ENCODE measurements at places on chromosomes 2 and 18.

GRCh38 chr2:143410082-143410897, 281.1 kb downstream of the ARHGAP15 start:
- DNase-seq = no peak

DNA sequence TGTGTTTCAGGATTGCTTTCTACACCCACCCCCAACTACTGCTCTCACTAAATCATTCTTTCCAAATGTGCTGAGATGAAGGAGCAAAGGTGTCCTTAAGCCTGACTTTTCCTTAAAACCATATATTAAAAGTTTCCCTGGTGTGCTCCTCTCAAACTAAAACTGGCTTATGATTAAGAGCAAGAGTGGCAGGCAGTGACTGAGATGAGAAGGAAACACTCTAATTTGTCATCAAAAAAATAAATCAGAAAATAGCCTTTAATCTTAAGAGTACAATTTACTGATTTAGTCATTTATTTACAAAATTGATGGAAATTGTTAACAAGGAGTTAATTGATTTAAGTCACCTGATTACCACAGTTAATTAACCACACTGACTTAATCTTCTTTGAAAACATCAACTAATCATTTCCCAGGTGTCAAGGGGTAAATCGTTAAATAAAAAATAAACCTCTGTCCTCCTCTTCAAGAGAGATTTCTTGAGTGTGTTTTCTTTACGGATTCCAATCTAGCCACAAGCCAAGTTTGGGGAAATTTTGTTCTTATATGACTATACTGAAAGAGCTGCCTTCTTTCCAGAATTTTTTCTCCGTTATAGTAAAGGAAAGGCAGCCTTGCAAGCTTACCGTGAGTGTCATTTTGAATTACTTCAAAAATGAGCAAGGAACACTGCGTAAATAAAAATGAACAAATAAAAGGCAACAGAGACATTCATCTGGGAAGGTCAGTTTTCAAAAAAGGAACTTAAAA, 17.4 kb downstream of the LRP2 start:
- no peak for DNase-seq

DNA sequence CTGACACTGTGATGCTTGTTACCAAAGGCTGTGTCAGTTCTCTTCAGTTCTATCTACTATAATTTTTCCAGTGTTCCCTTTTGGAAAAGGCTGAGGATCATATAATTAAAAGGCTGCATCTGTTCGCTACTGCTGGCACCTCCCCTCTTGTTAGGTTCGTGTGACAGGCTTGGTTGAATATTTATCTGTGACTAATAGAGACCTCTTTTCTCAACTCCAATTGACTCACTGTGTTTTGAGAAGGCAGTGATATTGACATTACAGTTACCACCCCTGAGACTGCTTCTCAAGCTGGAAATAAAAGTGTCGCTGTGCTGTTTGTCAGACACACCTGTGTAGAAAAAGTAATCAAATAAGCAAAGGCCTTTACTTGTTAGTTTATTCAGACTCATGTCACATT, 205.5 kb upstream of the KCNH7 start:
- peak; percentile 67 for DNase-seq

- no peak for DNase-seq
These were observed 752.0 kb upstream of the HS6ST1 start for GRCh38 chr2:129070663-129071062.

- DNase-seq = no peak
These were observed 104.9 kb upstream of the CAVIN2 start for GRCh38 chr2:191951832-191952231.

GRCh38 chr2:54903736-54904554, 146.3 kb downstream of the RTN4 start:
- DNase-seq = no peak

DNA sequence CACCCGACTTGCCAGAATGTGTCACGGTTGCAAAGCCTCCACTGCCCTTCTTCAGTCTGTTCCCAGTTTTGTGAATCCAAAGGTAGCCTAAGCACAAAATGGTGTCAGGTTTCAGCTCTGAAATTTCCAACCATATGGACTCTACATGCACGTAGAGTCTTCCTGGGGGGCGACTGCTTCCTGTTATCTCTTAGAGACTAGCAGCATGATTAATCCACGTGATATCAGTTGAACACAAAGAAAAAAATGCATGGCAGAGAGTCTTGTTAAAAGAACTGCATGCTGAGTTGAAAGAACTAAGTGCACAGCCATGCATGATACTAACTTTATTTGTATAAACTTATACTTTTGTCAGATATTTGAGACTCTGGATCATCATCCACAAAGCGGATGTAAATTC, 404.4 kb downstream of the SOCS6 start:
- DNase-seq = peak; percentile 96

DNA sequence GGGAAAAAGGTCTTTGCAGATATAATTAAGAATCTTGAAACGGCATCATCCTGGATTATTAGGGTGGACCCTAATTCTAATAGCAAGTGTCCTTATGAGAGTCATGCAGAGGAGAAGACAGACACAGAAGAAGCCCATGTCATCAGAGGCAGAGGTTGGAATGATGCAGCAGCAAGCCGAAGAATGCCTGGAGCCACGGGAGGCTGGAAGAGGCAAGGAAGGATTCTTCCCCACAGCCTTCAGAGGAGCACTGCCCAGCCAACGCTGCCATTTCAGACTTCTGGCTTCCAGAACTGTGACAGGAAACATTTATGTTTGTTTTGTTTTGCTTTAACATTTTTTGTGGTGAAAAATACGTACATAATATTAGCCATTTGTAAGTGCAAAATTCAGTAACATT, 72.3 kb downstream of the MCFD2 start:
- DNase-seq = no peak

DNA sequence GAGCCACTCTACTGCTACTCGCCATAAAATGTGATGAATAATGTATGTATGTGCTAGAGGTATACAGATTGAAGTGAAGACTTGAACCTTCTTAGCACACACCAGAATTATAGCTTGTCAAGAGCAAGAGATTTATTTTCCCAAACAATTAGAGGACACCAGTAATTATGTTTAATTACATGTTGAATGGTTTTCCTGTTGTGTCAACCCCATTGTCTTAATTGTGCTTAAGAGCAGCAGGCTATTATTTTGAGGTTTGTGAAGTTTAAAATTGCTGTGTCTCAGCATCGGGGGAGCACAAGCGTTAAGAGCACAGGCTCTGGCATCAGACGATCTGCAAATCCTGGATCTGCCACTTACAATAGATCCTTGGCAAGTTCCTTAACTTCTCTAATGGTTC, 29.0 kb downstream of the KIF5C start:
- DNase-seq = no peak
